Nasal cavity respiratory epithelium epithelial cell of viscerocranial mucosa (primary cell): ENCODE measurements at places on chromosomes 4 and X. TPM values are rescaled to one million over a fixed set of nuclear protein-coding genes. Genes with fewer than 3 reads are reported as not detected.

Gene MAGIX
- 2.3 and 2.7 TPM in 2 replicates for total RNA-seq

Gene PNMA6A
- total RNA-seq = 0.34 and 0.57 TPM in 2 replicates

Gene CSAG2
- not detected in 2 replicates for total RNA-seq

Gene FAM9C
- total RNA-seq = not detected in 2 replicates

Gene MAGEA10
- not detected in 2 replicates for total RNA-seq

Gene ATP11C
- total RNA-seq = 23.6 and 27.8 TPM in 2 replicates

Gene EREG
- total RNA-seq = 26.4 and 160 TPM in 2 replicates

Gene IL9R
- 0.14 TPM in 1 of 2 replicates, not detected in the other for total RNA-seq

Gene SPARCL1
- 0.07 TPM in 1 of 2 replicates, not detected in the other for total RNA-seq

Gene MAGEB1
- not detected in 2 replicates for total RNA-seq

Gene RGN
- total RNA-seq = under 0.01 and 0.28 TPM in 2 replicates

Gene DCAF8L2
- not detected in 2 replicates for total RNA-seq

Gene TAF7L
- total RNA-seq = under 0.01 and 0.14 TPM in 2 replicates
